Daoy (cell line): ENCODE measurements at places on chromosomes 12 and 14. TPM values are rescaled to one million over a fixed set of nuclear protein-coding genes. Genes with fewer than 3 reads are reported as not detected.
A peak's percentile ranks its signal among the peaks of the same experiment; 100 is the strongest.

- no peak for DNase-seq
Measured at GRCh38 chr12:58349161-58349560, 407.8 kb downstream of the ATP23 start.

Gene LRTM2
- total RNA-seq = 0.36 TPM in 1 of 2 replicates, not detected in the other

GRCh38 chr12:52837413-52837741 lies 3.3 kb upstream of the KRT79 start:
- DNase-seq = peak; percentile 96

DNA sequence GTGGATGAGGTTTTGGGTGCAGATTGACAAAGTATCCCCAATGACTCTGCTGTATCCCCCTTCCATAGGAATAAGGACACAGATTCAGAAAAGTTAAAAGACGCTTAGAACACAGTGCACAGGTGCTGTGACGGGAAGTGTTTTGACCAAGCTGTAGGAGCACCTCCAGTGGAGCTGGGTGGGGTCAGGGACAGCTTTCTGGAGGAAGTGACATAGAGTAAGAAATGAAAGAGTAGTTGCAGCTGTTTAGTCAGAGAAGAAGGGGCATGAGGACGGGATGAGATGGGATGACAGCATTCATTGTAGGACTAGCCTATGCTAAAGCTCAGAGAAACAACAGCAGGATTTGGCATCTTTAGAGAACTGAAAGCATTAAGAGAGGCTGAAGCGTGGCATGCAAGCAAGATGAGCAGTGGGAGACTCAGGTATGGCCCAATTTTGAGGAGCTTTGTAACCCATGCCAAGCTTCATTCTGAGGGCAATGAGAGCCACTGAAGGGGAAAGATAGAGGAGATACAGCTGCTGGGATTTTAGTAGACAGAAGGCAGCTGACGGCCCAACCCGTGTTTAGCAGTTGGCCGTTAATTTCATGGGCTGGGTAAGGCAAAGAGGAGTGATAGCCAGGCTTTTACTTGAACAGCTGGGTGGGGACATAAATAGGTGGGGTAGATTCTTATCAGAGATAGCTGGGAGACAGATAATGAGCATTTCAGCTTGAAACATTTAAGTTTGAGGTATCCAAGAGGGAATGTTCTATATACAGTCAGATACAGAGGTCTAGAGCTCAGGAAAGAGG lies 131.8 kb upstream of the KRAS start:
- no peak for DNase-seq

Gene SLC2A3
- 7.6 and 9.0 TPM in 2 replicates for total RNA-seq

DNA sequence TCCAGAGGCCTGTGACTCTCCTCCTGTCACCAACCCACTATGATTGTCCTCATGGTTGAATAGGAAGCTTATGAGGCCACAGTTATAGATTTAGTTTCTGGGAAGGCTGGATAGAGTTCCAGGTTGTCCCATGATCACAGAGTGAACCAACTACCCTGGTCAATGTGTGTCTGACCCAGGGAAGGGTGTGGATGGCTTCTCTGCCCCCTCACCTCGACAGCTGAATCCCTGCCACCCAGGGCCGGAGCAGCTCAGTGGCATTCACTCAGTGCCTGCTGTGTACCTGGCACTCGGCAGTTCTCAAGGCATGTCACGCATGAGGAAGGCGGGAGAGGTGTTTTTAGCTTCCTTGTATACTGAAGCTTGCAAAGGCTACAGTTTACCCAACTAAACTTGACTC lies 43.2 kb downstream of the JDP2 start:
- DNase-seq = no peak

GRCh38 chr14:89720741-89721729 lies 233.5 kb downstream of the EFCAB11 start:
- DNase-seq = no peak

Gene TMPRSS12
- total RNA-seq = not detected in 2 replicates

DNA sequence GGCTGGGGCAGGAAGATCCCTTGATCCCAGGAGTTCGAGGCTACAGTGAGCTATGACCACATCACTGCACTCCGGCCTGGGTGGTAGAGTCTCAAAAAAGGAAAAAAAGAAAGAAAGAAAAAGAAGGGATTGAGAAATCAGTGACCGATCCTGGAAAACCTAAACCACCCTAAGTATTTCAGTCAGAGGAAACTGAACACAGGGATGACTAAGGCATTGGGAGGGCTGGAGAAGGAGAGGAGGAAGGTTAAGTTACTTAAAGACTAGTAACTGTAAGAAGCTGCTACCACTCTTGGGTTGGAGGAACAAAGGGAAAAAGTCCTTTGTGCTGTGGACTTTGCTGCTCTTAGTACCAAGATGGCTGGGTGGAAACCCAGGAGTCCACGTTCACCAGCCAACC lies 10.6 kb downstream of the HHIPL1 start:
- DNase-seq = no peak

DNA sequence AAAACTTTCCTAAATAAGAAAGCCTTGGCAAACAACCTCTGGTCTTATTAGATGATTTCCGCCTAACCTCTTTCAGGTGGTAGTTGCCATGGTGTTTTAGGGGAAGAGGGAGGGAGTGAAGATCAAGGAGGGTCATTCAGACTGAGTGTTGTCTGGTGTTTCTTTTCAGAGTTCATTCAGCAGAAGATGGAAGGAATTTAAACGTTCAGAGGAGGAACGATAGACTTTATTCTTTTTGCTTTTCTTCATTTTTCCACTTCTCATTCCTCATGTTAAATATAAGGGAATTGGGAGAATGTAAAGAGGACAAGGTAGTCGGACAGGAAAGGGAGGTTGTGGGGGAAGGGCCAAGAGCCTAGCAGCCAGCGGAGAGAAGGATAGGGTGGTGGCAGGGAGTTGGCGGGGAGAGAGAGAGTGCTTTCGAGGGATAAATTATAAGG lies 17.4 kb upstream of the SALL2 start:
- DNase-seq = no peak

DNA sequence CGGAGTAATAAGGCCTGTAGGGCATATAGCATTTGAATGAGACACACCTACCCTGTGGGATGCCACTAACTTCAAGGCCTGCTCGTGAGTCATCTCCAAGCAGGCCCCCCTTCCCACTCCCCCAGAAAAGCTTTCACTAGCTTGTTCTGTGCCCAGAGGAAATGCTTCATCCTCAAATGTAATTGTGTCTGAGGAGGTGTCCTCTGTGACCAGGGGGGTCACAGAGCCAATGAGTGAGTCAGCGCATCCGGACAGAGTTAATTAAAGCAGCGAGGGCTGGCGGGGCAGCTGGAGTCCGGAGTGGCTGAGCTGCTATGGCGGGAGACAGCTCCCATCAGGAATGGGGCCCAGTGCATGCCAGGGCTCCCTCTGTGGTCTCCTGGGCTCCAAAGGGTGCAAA lies 27.0 kb upstream of the ESRRB start:
- peak; percentile 94 for DNase-seq

- DNase-seq = no peak
Measured at GRCh38 chr12:15859116-15859515, 23.1 kb upstream of the STRAP start.

- no peak for DNase-seq
Measured at GRCh38 chr14:61344437-61345150, 23.2 kb downstream of the PRKCH start.

- peak; percentile 56 for DNase-seq
Measured at GRCh38 chr12:68240975-68241374, 12.4 kb downstream of the IL22 start.

Gene MLXIP
- 3.4 and 7.1 TPM in 2 replicates for total RNA-seq

DNA sequence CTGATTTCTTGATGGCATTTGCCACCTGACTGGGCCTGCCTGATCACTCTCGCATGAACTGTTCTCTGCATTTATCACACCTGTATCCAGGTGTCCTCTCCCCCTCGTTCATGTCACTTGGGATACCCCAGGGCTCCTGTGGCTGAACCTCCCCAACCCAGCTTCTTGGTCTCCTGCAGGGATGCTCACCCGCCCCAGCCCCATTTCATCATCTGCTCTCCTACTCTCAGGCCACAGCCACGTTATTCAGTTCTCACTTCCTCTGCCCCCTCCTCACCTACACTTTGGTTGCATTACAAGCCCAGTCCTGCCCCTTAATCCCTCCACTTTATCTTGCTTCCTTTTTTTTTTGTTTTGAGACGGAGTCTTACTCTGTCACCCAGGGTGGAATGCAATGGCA lies 35.5 kb downstream of the TMBIM6 start:
- DNase-seq = no peak

- DNase-seq = no peak
Measured at GRCh38 chr14:78446807-78447206, 276.6 kb downstream of the NRXN3 start.

Gene SYCP3
- not detected in 2 replicates for total RNA-seq

Gene NEK9
- total RNA-seq = 27.6 and 31.8 TPM in 2 replicates

DNA sequence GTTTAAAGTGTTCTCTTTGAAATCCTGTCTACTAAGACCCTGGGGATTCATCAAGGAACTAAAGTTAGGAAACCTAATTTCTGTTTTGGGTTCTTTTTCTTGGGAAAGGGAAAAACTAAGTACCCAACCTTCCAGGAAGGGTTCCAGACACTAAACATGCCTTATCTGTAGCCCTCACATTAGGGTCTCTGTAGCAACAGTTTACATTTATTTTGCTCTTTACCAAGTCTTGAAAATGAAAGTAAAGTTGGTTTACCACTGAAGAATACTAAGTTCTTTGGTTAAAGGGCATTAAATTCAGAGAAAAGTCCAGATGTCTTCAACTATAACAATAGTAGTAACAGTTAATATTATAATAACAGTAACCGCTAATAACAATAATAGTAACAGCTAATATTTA lies 207.5 kb upstream of the CDKN3 start:
- DNase-seq = no peak

GRCh38 chr12:19846574-19846973 lies 407.3 kb downstream of the AEBP2 start:
- peak; percentile 50 for DNase-seq

Gene ZFYVE1
- total RNA-seq = 3.8 and 5.3 TPM in 2 replicates

GRCh38 chr12:5520831-5521230 lies 88.9 kb downstream of the NTF3 start:
- DNase-seq = no peak

- no peak for DNase-seq
Measured at GRCh38 chr14:60183138-60183537, 17.9 kb upstream of the DHRS7 start.

GRCh38 chr12:103897316-103897715 lies 32.9 kb upstream of the HSP90B1 start:
- no peak for DNase-seq

GRCh38 chr14:76550534-76550933 lies 174.6 kb downstream of the ESRRB start:
- DNase-seq = peak; percentile 66
